ENCODE measurements at places on chromosomes 4 and X. TPM values are rescaled to one million over a fixed set of nuclear protein-coding genes. Genes with fewer than 3 reads are reported as not detected.
A peak's percentile ranks its signal among the peaks of the same experiment; 100 is the strongest.

DNA sequence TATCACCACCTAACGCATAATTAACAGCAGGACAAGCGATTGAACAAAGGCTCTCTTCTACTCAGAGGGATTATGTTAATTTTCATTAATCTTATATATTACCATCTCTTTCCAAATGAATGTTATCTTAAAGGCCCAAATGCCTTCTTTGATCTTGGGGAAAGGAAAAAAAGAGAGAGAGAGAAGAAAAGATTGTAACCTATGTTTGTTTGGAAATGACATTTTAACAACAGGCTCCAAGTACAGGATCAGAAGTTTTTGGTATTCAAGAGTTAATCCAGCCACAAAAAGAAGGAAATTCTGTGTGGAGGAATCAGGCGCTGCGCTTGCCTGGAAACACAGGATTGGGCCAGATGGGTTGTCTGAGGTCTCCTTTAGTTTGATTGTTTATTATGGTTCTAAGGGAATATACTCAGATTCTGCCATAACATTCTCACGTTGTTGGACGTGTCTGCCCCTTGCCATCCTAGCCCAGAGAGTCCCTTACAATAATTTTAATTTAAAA is 100.7 kb upstream of the STX18 start:
- no peak for DNase-seq

DNA sequence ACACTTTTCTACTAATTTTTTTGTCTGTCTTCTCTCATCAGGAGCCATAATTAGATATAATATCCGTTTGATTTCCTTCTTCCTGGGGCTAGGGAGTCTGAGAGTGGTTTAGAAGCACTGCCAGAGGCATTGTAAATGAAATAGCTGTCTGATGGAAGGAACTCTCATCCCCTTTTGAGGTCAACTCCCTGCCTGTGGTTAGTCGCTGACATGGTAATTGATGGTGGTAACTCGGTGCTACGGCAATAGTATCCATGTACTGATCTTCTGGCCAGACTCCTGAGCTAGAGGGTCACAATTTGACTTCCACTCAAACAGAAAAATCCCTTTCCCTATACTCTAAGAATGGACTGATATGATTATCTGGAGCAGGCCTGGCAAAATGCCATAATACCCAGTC is 108.1 kb upstream of the TRPC5 start:
- DNase-seq, result no peak

- no peak for DNase-seq
Measured at GRCh38 chr4:93063325-93063724, 759.6 kb downstream of the GRID2 start.

GRCh38 chr4:163776957-163777356 is 282.5 kb downstream of the TMA16 start:
- DNase-seq, result no peak

DNA sequence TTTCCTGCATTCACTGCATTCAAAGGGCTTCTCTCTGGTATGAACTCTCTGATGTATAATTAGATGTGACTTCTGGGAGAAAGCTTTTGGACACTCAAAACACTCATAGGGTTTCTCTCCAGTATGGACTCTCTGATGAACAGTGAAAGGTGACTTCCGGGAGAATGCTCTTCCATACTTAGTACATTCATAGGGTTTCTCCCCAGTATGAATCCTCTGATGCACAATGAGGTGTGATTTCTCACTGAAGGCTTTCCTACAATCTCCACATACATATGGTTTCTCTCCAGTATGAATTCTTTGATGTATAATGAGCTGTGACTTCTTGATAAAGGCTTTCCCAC is 12.2 kb downstream of the ZNF630 start:
- DNase-seq, result no peak

- no peak for DNase-seq
Measured at GRCh38 chr4:185467991-185468390, 3.5 kb downstream of the CCDC110 start.

GRCh38 chrX:132676102-132676501 is 187.3 kb upstream of the MBNL3 start:
- no peak for DNase-seq

- DNase-seq, result no peak
Measured at GRCh38 chr4:95596676-95597075, 47.9 kb upstream of the UNC5C start.

GRCh38 chrX:123961268-123962005 is at the start of gene STAG2:
Gene STAG2 (plus strand): TSS chrX:123961706. CDS start chrX:124022628, 60,922 bp downstream.
- DNase-seq, result peak; percentile 39

DNA sequence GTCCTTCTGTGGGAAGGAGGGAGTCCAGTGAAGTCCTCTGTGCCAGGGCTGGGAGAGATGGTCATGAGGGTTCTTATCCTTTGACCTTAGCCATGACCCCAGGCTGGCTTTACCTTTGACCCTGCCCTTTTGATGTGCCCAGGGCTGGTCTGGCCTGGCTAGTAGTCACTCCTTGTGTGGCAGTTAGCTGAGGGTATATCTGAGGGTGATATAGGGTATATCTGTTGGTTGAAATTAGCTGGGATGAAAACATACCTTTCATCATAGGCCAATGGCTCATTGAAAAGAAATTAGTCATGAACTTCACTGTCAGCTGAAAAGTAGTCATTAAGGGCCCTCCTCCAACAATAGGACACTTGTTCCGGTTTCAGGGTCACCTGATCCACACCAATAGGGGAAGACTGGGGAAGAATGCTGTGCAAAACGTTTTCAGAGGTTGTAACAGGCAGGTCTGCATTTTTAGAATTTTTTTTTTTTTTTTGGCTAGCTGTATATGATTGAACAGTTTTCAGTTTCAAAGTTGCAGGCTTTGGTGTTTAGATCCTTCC is 74.6 kb upstream of the STOX2 start:
- DNase-seq, result no peak

GRCh38 chrX:103565197-103565596 is 20.1 kb upstream of the TCEAL4 start:
- DNase-seq, result no peak

DNA sequence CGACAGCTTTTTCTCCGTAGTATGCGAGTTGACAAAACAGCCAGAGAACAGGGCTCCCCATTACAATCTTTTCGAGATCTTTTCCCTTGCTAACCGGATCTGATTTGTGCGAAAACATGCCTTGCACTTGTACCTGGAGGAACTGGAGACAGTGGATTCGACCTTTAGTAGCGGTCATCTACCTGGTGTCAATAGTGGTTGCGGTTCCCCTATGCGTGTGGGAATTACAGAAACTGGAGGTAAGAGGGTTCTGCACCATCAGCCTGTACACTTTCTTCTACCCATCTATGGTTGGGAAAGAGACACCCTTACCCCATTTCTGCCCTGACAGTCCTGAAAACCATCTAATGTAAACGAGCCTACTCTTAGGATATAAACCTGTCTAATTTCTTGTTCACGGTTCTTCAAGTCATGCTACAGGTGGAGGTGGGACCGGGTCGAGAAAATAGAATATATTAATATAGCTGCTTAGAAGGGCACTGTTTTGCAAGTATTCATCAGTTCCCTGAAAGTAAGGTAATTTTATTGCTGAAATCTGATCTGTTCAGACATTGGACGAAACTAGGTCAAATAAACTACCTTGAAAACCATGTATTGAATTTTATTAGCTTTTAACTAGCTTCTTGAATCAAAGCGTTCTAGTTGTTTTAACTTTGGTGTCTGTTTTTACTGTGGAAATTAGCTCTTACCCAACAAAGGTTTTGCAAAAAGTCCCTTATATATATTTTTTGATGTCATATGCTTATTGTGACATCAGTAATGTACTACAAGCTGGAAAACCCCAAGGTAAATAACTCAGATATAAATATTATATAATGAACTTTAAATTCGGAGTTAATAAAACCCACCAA is 869 bp downstream of the TMEM184C start:
- no peak for DNase-seq

- no peak for DNase-seq
Measured at GRCh38 chr4:15899511-15899910, 39.0 kb downstream of the FGFBP1 start.

The GAGE12F gene
- total RNA-seq, result not detected

The APBB2 gene
- total RNA-seq, result 0.59 TPM

The GPRIN3 gene
- 52.7 TPM for total RNA-seq

The NLGN3 gene
- 3.0 TPM for total RNA-seq

The TMPRSS11A gene
- not detected for total RNA-seq
